ENCODE measurements at places on chromosomes 4 and X. TPM values are rescaled to one million over a fixed set of nuclear protein-coding genes. Genes with fewer than 3 reads are reported as not detected.

The ADH4 gene
- not detected for total RNA-seq

The VCX2 gene
- total RNA-seq, result not detected

The PASD1 gene
- not detected for total RNA-seq

The CPZ gene
- not detected for total RNA-seq

The SHISA3 gene
- total RNA-seq, result not detected

The FAM47A gene
- total RNA-seq, result not detected

The DGAT2L6 gene
- not detected for total RNA-seq

The ADD1 gene
- total RNA-seq, result 173 TPM

The HMX1 gene
- total RNA-seq, result not detected

The GJB1 gene
- not detected for total RNA-seq

The GPC4 gene
- total RNA-seq, result 2.1 TPM

The DDIT4L gene
- total RNA-seq, result 1.3 TPM
